ENCODE measurements at places on chromosomes 4 and X.
A peak's percentile ranks its signal among the peaks of the same experiment; 100 is the strongest.

- no peak for DNase-seq
Observed at GRCh38 chr4:88138561-88138960, 19.9 kb downstream of the ABCG2 start.

DNA sequence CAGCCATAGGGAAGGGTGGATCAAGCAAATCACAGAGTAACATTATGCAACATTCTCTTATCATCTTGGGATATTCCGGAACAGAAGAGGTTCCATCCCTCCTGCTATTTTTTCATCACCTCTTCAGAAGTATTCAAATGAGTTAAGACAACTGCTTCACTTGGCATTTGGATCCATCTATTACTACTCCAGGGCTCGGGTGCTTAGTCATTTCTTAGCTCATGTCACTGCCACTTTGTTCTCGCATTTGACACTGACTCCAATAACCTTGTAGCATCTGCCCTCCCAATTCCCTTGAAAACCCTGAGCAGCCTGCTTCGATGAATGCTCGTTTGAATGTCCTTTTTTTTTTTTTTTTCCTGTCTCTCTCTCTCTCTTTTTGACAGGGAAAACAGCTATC lies 114.9 kb downstream of the PPARGC1A start:
- DNase-seq, result no peak

- DNase-seq, result peak; percentile 57
Observed at GRCh38 chr4:158811704-158812103, 42.9 kb downstream of the FNIP2 start.

DNA sequence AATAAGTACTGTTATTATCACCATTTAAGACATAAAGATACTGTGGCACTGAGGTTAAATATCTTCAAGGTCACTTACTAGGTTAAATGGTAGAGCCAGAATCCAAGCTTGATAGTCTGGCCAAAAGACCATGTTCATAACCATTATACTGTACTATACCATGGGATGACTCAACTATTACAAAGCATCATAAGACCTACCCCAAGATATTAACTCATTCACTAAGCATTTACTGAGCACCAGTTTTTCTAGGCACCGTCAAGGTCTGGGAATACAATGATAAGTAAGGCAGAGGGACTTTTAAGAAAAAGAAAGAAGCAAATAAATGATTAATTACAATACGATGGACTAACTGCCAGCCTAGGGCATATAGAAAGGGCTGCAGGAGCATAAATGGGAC lies 95.5 kb upstream of the KCTD8 start:
- DNase-seq, result no peak

DNA sequence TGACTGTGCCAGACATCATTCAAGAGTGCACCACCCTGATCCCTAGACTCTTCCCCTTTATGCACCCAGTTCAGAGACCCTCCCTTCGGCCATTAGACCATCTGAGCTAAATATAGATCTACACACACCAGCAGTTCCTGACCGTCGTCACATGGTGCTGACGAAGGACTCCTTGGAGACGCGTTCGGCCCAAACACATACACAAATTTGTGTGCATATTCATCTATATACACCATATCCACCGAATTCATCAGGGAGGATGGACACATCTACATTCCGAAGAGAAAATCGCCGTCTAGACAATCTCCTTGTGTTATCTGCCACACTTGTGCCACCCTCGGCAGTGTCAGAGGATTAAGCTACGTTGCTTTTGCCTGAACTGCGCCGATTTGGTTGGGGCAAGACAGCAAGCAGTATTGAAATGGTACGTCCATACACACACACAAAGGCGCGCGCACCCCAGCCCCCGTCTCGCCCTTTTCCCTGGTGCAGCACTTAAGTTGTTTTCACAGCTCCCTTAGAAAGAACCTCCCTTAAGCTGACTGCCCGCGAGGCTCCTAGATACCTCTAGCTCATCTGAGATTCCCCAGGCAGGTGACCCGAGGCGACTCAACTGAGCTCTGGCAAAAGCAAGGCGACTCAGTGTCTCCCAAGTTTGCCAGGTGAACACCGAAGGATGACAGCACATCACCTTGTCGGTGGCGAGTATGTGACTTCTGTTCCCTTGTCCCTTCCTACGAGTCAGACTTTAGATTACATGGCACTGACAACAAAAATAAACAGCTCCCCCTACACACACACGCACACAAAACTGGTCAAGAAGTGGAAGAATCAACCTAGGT lies 1.0 kb downstream of the RASGEF1B start:
- DNase-seq, result peak; percentile 68

DNA sequence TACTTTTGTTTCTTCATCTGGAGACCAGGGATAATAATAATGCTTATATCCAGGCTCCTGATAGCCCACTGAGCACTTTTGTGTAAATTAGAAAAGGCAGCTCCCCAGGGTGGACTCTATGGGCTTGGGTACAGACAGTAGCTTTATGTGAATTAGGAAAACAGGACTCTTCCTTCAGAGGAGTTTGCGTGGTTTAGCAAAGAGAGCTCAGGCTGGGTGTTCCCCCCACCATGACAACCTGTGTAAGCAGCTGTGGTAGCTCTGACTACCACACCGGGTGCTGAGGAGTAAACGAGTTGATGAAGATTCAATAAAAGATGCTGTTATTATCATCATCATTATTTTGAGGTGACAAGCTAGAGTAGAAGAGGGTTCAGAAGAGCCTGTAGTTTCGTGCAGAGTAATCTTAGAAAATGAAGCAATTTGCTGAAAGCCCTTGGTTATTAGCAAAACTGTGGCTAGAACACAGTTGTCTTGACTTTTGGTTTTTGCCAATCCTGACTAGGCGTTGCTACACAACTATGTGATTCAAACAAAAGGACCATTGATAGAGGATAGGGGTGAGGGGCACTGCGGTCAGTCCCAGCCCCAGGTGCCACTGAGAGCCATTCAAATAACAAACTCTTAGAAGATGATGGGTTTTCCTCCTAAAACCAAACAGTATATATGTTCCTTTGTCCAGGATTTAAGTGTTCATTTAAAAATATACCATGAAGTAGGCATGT lies 60.6 kb upstream of the LIMCH1 start:
- no peak for DNase-seq

- DNase-seq, result no peak
Observed at GRCh38 chrX:15418041-15418706, 34.0 kb upstream of the VEGFD start.
